ENCODE measurements at places on chromosomes 2 and 18.
A peak's percentile ranks its signal among the peaks of the same experiment; 100 is the strongest.

DNA sequence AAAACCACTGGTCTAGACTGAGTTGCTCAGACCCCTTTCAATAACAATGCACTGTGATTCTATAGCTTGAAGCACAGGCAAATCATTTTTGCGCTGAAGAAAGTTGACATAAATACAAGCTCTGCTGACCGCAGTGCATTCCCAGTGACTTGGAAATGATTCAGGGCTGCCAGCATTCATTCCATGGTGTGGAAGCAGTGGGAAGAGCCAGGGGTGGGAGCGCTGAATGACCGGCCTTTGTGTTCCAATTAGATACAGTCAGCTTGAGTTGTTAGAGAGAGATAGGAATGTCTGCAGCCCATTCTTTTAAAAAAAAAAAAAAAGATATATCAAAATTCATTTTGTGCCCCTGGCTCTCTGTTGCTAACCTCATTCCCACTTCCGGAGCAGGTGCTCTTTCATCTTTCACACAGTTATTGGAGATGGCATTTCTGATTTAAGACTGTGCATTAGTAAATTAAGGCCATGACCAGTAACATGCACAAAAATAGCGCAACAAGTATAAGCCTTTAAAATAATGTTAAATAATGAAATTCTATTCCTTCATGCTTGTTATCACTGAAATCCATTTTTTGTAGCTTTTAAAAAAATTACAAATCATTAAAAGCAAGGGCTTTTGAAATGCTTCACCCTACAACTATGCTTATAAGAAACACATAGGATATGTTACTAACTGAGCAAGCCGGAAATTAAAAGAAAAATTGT is 59.4 kb upstream of the CTLA4 start:
- DNase-seq, result peak; percentile 62

DNA sequence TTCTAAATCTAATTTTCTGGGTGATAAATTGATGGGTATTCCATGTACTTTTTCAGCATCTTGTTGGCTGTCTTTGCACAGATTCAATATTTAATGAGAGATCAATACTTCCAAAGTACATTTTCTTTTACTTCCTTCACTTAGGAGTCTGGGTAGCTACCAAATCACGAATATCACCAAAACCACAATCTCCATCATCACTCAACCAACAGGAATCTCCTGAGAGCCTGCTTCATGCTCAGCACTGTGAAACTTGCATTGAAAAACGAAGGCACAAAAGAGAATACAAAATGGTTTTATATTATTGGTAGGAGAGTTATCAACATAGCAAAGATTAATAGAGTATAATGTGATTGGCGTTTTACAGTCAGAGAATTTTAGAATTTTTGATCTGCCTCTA is 261.5 kb upstream of the DSEL start:
- no peak for DNase-seq

DNA sequence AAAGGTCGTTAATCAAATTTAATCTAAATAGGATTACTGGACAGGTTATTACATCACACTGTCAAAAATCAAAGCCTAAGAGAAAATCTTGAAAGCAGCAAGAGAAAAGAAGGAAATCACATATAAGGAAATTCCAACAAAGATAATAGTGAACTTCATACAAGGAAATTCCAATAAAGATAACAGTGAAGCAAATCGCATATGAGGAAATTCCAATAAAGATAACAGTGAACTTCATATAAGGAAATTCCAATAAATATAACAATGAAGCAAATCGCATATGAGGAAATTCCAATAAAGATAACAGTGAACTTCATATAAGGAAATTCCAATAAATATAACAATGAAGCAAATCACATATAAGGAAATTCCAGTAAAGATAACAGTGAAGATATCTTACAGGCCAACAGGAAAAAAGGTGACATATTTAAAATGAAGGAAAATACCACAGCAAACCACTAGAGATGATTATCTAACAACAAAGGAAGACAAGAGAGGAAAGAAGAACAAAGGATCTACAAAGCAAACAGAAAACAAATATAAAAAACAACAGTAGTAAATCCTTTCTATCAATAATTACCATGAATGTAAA is 787.7 kb downstream of the CCDC85A start:
- no peak for DNase-seq

DNA sequence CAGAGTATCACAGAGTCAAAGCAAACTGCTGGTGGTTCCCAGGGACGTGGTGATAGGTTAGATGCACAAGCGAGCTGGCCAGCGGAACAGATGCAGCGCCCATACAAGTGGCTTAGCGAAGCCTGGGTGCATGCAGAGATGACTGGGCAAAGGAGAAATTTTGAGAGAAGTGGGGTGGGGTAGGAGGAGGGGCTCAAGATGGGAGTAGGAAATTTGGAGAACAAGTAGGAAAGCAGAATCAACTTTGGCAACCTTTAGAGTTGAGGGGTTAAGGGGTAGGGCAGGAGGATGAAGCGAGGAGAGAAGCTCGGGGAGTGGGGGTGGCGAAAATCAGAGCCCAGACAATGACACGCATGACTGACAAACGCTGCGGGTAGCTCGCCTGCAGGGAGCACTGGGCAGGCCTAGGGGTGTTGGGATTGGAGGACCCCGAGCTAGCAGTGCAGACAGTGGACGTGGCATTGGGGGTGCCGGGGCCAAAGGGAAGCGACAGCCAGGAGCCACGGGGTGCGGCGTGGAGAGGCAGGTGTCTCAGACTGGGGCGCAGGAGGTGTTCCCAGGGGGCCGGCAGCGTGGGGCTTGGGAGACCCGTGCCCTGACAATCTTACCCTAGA is 431 bp downstream of the FAM98A start:
- DNase-seq, result peak; percentile 77

DNA sequence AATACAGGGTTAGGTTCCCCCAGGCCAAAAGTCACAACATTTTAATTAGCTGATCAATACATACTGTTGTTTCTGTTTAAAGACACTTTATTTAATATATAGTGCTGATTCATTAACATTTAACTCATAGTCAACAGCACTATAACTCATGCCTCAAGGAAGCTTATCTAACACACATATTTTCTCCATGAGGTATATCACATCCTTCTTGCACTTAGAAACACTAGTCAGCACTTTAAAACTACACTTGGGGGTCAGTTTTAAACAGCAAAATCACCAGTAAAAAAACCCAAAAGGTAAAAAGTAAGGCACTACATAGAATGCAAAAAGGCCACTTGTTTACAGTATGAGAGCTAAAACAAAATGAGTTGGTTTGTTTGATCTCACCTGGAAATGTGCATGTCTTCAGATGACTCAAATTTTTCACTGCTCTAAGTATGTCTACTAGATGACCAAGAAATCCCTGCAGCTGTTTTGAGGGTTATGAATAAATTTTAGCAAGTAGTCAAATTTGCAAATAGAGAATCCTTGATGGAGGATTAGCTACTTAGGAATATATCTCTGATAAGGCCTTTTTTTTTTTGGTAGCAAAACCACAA is 54.1 kb upstream of the EPB41L5 start:
- DNase-seq, result no peak

DNA sequence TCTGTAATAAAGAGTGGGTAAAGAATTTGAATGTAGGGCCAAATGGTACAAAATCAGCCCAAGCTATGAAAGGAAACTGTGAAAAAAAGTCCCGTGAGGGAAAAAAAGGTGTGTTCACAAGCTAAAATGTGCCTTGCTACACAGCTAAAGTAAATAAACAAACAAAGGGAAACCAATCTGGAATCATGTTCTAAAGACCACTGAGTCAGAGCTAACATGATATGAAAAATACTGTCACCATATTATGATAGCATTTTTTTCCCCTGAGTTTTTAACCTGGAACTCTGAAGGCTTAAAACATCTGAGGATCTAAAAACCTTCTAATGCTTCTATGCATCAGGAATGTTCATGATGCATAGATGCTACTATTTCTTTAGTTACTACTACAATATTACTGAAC is 58.8 kb downstream of the SCN1A start:
- no peak for DNase-seq

GRCh38 chr2:46294176-46294836 is 2.9 kb upstream of the EPAS1 start:
- DNase-seq, result no peak

- DNase-seq, result peak; percentile 57
Observed at GRCh38 chr2:143629340-143629739, 500.1 kb downstream of the ARHGAP15 start.

GRCh38 chr2:66435549-66435875 is 587 bp downstream of the MEIS1 start:
- no peak for DNase-seq

- DNase-seq, result peak; percentile 73
Observed at GRCh38 chr2:113876503-113877387, 13.1 kb upstream of the ACTR3 start.

- no peak for DNase-seq
Observed at GRCh38 chr2:217027414-217027813, 167.6 kb upstream of the TNP1 start.

- no peak for DNase-seq
Observed at GRCh38 chr2:201219328-201220096, 36.6 kb downstream of the CASP10 start.

- no peak for DNase-seq
Observed at GRCh38 chr2:241501099-241501541, 7.3 kb downstream of the STK25 start.

DNA sequence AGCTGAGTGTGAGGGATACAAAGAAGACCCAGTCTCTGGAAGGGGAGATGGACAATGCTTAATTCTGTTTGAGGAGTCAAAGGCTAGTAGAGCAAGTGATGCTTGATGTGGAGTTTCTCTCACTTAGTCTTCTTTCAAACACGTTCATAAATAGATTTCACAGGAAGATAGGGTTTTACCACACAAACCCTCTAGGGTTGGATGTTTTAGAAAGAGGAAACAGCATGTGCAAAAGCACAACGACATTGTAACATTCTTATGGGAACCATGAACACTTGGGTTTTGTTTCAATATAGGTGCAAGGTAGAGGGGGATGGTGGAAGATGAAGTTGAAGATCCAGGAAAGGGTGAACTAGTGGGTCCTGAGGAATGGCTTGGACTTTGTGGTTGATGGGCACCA is 10.8 kb upstream of the EFEMP1 start:
- no peak for DNase-seq

GRCh38 chr2:7497178-7497577 is 580.0 kb downstream of the RNF144A start:
- DNase-seq, result peak; percentile 63

- no peak for DNase-seq
Observed at GRCh38 chr2:145085612-145086011, 565.7 kb upstream of the ZEB2 start.

DNA sequence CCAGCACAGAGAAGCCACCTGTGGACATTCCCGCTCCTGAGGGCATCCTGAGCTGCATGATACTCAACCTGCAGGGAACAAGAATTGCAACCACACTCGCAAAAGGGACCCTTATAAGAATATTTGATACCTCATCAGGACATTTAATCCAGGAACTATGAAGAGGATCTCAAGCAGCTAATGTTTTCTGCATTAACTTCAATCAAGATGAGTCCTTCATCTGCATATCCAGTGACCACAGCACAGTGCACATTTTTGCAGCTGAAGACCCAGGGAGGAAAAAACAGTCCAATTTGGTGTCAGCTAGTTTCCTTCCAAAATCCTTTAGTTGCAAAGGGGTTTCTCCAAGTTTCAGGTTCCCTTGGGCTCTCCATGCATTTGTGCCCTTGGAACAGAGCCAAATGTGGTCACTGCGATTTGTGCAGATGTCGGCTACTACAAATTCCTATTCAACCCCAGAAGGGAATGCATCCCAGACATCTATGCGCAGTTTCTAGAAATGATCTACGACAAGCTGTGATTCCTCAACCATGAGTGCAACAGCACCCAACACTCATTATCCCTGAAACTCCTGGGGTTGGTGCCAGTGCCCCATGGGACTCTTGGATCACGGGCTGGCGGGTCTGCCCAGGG is 23.3 kb upstream of the FHOD3 start:
- no peak for DNase-seq

DNA sequence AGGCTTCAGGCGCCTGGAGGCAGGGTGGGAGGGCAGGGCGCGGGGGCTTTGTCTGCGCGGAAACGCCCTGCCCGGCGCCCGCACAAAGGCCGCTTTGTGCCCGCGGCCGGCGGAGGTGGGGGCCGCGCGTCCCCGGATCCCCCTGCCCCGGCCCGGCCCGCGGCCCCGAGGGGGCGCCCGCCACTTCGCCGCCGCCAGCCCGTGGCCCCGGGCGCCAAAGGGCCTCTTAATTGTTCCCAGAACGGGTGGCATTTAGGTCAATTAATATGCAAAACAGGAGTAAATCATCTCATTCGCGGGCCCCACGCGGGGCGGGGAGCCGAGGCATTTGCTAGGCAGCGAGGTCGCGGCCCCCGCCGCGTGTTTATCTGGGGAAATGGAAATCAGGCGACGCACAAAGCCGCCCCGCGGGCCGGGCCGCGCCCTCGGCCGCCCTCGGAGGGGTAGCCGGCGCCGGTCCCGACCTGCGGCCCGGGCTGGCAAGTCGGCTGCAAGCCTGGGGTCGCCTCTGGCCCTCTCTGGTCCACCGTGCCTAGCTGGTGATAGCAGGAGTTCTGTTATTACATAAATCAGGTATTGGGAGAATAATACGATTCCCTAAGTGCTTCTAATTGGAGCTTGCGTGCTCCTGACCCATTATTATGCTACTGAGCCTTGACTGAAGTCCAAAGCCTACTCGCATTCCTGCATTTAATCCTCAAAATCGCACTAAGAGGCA is 148.2 kb upstream of the GLI2 start:
- DNase-seq, result no peak

DNA sequence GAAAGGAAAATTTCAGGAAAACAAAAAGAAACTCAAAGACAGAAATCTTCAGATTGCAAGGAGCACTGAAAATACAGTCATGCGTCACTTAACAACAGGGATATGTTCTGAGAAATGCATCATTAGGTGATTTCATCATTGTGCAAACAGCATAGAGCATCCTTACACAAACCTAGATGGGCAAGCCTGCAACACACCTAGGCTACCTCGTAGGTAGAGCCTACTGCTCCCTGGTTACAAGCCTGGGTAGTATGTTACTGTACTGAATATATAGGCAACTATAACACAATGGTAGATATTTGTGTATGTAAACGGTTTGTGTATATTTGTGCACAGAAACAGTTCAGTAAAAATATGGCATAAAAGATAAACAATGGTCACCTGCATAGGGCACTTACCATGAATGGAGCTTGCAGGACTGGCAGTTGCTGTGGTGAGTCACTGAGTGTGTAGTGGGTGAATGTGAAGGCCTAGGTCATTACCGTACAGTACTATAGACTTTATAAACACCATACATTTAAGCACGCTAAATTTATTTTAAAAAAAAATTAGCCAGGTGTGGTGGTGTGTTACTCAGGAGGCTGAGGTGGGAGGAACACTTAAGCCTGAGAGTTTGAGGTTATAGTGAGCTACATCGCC is 33.4 kb downstream of the SFXN5 start:
- no peak for DNase-seq
